ENCODE measurements at places on chromosomes 16 and 17. TPM values are rescaled to one million over a fixed set of nuclear protein-coding genes. Genes with fewer than 3 reads are reported as not detected.

Gene CCL2
- 34.7 TPM for total RNA-seq

Gene CES5A
- not detected for total RNA-seq

Gene NUPR1
- total RNA-seq = 49.8 TPM

Gene PRAC1
- not detected for total RNA-seq

Gene ST6GALNAC2
- total RNA-seq = 77.5 TPM

Gene UBTF
- total RNA-seq = 70.7 TPM

Gene TEKT5
- not detected for total RNA-seq

Gene TGFB1I1
- 29.3 TPM for total RNA-seq

DNA sequence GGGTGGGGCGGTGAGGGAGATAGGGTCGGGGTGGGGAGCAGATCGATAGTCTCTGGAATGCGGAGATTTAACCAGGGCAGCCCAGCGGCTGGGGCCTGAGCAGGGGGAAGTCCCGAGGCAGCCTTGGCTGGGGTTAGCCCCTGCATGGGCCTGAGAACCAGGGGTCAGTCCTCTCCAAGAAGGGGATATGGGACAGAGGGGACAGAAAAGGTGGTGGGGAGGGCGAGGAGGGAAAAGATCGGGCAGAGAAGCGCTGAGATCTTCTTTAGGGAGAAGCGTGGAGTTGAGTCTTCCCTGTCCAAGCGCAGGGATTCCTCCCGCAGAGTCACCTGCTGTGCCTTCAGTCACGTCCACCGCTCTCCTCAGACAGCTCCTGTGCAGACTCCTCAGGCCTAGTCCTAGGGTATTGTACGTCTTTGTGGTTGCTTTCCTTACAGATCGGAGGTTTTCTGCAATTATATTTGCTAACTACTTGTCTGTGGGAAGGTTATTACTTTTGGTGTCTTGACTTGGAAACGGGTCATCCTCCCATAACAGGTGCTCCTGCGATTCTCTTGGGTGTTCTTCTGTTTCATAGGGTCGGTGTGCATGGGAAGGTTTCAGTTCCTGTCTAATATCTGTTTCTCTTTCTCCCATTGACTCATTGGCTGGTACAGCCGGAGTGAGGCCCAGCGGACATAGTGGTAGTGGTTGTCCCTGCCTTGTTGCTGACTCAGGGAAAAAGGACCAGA lies 952 bp downstream of the CD300A start:
- no peak for DNase-seq

- DNase-seq = no peak
Observed at GRCh38 chr16:14109077-14109775, 38.1 kb downstream of the MRTFB start.

- DNase-seq = no peak
Observed at GRCh38 chr17:12902046-12902445, 112.7 kb downstream of the ARHGAP44 start.

- DNase-seq = no peak
Observed at GRCh38 chr16:2472885-2473445, 1.9 kb downstream of the NTN3 start.

DNA sequence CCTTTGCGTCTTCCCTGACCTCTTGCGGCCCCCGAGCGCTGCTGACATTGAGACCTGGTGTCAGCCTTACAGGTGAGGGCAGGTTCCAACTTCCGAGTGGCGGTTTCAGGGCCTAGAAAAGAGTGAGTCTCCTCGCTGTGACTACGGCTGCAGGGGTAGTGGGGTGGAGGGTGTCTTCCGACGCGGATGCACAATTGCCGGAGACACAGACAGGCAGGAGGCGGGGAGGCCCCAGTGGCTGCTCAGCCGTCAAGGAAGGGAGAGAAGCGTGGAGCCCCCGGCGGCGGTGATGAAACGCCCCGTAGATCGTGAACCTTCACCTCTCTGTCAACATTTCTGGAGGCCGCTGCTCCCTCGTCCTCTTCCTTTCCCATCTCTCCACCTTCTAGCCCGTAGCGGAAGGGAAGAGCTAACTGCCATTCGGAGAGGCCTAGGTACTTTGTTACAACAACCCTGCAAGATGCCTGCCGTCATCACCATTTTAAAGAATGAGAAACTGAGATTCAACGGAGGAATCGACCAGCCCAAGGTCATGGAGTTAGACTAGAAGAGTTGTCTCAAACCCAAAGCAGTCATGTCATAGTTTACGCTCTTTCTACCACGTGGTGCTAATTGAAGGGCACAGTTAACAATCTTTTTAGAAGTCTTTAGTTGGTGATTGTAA lies 485 bp downstream of the DNAJA3 start:
- DNase-seq = no peak

- no peak for DNase-seq
Observed at GRCh38 chr16:74200921-74201320, 95.7 kb upstream of the PSMD7 start.

DNA sequence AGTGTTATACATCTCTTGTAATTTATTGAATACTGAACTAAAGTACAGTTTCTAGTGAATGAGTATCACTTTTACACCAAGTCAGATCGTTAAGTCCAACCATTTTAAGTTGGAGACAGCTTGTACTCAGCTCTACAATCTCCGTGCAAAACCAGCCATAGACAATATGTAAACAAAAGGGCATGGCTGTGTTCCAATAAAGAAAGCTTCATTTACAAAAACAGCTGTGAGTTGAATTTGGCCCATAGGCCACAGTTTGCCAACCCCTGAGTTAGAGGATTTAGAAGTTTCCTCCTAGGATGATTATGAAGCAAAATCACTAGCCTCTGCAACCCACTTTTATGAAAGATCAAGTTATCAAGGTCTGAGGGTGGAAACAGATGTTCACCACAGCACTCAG lies 105.7 kb upstream of the RCVRN start:
- DNase-seq = no peak

DNA sequence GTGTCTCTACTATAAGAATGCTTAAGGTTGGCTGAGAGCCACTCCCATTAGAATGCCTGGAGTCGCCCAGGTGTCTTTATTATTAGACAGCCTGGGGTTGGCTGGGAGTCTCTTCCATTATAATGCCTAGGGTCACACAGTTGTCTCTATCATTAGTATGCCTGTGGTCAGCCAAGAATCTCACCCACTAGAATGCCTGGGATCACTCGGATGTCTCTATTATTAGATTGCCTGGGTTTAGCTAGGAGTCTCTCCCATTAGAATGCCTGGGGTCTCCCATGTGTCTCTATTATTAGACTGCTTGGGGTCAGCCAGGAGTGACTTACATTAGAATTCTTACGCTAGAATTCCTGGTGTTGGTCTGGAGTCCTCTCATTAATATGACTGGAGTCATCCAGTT lies 2255.3 kb downstream of the TP53TG3F start:
- no peak for DNase-seq

GRCh38 chr17:68640242-68640989 lies 39.2 kb upstream of the FAM20A start:
- DNase-seq = no peak

GRCh38 chr16:89300311-89300975 lies 82.9 kb downstream of the ZNF778 start:
- no peak for DNase-seq

DNA sequence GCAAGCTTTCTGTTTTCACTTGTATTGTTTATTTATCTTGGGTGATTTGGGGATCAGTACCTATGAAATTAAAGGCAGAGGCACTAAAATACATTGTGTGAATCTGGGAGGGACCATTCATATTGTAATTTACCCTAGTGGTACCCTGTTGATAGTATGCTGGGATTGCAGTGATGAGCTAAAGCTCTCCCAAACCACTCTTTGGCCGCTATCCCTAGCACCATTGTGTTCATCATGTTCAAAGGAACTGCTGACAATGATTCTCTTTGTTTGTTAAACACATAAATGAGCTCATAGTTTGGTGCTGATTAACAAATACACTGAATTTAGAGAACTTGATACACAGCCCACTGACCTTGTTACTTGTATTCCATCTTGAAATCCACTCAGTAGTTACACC lies 1469.8 kb downstream of the CDH11 start:
- no peak for DNase-seq

DNA sequence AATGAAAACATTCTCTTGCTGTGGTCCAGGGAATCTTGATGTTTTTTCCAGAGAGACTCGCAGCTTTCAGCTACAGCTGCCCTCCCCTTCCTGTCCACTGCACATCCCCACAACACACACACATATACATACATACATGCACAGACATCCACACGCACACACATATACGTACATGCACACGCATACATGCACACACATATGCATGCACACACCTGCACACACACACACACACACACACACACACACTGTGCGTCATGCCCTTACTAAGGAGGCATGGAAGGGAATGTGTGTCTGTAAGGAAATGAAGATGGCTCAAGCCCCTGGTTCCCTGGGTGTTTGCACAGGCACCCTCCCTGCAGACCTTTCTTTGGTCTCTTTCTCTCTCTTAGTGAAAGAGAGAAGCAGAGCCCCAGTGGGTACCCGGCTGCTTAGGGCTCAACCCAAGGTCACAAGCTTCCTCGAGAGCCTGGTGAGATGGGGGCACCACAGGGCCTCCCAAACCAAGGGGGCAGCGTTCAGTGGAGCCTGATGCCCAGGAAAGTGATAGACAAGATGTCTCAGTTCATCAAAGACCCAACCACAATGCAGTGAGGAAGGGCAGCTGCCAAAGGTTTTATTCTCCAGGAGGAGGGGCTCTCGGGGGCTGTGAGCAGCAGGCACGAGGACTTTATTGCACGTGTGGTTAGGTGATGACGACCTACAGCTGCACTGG lies 33.3 kb downstream of the TNFRSF13B start:
- DNase-seq = no peak

- DNase-seq = no peak
Observed at GRCh38 chr17:80738020-80738808, 193.6 kb downstream of the RPTOR start.

DNA sequence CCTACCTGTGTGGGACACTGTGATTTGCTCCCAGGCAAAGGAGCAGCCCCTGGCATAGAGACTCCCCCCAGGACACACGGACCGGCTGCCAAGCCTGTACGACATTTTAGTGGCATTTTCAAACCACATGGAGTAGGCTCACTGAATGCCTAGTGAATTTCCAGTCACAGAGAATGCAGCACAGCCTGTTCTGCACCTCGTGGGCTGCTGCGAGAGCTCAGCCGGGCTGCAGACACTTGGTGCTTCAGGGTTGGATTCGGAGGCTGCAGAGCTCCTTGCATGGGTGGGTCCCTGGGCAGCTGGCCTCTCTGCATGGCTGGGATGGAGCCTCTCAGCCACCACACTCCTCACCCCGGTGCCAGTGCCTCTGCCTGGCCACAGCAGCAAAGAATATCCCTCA lies 51.2 kb upstream of the HNF1B start:
- DNase-seq = no peak

DNA sequence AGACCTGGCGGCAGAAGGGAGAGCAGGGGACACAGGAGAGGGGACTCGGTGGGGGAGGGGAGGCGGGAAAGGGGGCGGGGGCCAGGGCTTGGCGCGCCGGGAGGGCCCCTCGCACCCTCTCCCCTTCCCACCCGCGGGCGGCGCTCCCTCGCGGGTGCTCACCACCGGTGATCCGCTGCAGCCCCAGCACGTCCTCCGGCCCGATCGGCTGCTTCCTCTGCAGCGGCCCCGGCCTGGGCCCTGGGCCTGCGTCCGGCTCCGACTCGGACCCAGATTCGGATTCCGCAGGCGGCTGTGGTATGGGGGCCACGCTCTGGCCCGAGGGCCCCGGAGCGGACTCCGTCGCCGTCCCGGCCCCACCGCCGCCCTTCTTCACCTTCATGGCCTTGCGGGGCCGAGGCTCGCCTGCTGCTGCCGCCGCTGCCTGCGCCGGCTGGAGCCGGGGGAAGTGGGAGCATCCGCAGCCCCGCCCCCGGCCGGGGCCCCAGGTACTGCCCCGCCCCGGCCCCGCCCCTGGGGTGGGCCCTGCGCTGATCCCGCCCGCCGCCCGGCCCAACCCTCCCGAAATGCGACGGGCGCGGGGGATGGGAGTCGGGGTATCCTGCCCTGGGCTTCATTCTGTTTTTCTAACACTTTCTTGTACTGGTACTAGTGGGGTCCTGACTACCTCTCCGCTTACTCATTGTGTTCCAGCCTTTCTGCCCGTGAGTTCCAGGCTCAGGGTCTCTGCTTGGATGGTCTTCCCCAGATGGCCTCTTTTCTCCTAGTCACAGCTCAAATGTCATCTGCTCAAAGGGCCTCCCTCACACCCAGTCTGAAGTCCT lies at the start of gene UNC119:
Gene UNC119 (minus strand): TSS at position 449 of the 824 bp plus-strand sequence. CDS start 67 bp downstream, at position 382.
- DNase-seq = peak; percentile 51

DNA sequence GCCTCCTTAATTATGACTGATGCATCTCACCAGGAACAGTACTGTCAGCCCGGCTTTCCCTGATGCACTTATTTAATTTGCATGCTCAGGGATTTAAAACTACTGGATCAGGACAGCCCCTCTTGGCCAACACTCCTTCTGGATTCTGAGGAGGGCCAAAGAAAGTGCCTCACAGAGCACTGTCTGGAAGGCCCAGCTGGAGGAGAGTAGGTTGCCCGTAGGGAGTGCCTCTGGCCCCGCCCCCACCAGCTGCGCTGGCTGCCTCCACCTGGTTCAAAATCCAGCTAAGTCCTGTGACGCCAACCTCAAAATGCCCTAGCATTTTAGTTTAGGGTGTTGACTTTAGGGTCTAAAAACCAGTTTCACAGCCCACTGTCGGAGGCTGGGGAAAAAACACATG lies 49.4 kb upstream of the SREBF1 start:
- DNase-seq = no peak

DNA sequence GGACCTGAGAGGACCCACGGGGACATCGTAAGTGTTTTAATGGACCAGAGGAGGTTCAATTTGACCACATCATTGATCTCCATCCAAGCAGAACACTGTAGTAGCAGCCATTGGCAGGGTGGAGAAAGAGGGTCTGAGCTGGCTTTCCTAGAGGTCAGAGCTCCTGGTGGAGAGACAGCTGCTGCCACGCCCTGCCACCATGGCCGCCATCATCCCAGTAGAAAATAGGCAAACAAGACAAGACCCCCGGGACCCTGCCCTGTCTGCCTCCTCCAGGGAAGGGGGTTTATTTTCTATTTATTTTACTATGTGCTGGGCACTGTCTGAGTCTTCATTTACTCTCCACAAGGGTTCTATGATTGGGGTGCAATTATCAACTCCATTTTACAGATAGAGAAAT lies 11.4 kb upstream of the ITGA3 start:
- DNase-seq = no peak

DNA sequence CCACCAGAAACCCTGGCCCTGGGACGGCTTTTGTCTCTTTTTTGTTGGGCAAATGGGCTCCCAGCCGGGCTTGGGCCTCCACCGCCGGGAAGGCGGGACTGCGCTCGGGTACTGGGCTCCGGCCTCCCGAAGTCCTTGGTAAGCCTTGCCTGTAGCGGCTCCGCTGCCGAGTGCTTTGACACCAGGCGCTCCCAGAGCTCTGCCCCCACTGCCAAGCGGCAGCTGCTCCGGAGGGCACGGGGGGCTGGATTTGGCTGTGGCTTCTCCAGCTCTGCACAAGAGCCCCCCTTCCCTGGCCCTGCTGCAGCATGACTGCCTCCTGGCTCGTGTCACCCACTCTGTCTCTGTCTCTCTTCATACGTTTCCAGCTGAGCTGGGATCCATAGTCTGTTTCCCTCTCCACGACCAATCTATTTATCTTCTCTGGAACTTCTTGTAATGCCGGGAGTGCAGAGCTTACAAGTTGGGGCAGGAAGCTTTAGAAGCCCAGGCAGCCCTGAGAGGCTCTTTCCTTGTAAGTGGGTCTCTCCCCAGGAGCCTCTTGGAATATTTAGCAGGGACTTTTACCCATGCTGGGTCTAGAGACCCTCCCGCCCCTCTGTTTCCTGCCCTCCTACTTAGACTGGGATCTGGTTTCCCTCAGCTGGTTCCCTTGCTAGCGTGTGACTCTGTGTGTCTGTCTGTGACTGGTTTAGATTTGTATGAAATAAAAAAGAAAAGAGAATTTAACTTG lies 246.9 kb upstream of the GSE1 start:
- DNase-seq = no peak

Measured in tibial nerve (tissue), 4 donors.